Fibroblast of skin of left quadriceps (primary cell): ENCODE measurements at places on chromosomes 7 and 10.

DNA sequence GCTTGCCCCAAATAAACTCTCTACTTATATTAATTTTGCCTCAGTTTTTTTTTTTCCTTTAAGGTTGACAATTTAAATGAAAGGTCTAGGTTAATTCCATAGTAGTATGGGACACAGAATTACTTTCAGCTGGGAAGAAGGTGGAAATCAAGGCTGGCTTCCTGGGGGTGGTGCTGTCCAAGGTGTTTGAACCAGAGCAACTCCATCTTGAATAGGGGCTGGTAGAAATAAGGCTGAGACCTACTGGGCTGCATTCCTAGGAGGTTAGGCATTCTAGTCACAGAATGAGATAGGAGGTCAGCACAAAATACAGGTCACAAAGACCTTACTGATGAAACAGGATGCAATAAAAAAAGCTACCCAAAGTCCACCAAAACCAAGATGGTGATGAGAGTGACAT is 1190.8 kb upstream of the AUTS2 start:
- no peak for DNase-seq

- no peak for DNase-seq
Measured at GRCh38 chr10:34697351-34698247, 117.5 kb downstream of the PARD3 start.

GRCh38 chr10:61819208-61819607 is 82.3 kb upstream of the ARID5B start:
- no peak for DNase-seq

DNA sequence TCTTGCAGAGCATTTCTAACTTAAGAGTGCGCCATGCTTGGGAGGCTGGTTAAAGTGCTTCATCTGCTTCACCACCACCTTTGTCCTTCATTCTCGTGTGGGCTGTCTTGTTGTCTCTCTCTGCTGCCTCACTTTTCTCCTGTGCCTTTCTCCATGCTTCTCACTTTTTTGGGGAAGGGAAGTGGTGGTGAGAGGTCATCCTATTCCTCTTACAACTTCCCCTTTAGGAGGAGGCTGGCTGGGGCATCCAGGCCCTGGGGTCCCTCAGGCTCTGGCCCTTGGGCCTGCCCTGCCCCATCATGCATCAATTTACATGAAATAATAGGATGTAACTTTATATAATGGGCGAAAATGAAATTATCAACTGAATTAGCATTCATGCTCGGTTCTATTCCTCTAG is 39.9 kb upstream of the PIP4K2A start:
- no peak for DNase-seq

DNA sequence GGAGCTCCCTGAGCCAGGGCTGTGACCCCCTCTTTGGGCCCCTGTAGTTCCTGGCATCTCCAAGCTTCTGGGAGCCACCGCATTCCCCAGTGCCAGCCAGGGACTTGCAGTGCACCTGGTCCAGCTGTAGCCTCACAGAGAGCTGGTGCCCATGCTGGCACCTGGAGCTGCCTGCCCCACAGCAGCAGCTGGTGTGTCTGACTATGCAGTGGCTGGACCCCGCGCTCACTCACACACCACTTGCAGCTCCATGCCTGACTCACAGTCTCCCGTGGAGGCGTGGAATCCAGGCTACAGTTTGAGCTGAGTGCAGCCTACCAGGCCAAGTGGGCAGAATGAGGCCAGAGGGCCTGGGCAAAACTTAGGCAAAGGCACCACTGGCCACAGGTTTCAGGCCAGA is 102.2 kb upstream of the NAMPT start:
- no peak for DNase-seq

GRCh38 chr10:98173260-98173659 is 38.8 kb downstream of the R3HCC1L start:
- no peak for DNase-seq

DNA sequence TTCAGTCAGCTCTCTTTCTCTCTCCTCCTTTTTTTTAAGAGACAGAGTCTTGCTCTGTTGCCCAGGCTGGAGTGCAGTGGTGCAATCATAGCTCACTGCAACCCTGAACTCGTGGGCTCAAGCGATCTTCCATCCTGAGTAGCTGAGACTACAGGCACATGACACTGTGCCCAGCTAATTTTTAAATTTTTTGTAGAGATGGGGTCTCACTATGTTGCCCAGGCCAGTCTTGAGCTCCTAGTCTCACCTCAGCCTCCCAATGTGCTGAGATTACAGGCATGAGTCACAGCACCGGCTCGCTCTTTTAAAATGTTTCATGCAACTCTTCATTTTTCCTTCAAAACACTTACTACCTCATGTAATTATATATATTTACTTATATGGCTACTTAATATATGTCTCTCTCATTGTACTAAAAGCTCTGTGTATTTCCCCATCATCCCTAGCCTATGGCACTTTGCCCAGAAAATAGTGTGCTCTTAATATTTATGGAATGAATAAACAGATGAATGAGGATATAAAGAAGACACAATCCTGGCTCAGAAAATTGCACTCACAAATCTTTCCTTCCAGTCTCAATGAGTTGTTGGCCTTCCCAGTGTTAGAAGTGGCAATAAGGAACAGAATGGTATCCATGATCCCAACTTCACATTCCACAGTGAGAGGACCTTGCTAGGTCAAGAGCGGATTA is 33.9 kb downstream of the EBLN1 start:
- DNase-seq: peak; percentile 26

DNA sequence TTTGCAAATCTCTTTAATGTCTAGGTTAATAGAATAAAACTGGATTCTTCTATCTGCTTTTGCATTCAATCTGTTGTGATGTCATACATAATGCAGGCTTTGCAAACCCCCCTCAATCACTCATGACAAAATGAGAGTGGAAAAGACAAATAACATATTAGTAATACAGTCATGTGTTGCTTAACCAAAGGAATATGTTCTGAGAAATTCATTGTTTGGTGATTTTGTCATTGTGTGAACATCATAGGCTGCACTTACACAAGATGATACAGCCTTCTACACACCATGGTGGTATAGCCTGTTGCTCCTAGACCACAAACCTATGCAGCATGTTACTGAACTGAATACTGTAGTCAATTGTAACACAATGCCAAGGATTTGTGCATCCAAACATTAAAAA is 87.3 kb upstream of the SEC61G start:
- no peak for DNase-seq

GRCh38 chr7:11847336-11847735 is 15.3 kb upstream of the THSD7A start:
- no peak for DNase-seq
